Psoas muscle (tissue), 8 donors: ENCODE measurements at places on chromosomes 12 and 14. TPM values are rescaled to one million over a fixed set of nuclear protein-coding genes. Genes with fewer than 3 reads are reported as not detected.
A peak's percentile ranks its signal among the peaks of the same experiment; 100 is the strongest.

Gene IQSEC3
- 0.58 TPM for total RNA-seq

Gene MTHFD1
- 77.4 TPM for total RNA-seq

DNA sequence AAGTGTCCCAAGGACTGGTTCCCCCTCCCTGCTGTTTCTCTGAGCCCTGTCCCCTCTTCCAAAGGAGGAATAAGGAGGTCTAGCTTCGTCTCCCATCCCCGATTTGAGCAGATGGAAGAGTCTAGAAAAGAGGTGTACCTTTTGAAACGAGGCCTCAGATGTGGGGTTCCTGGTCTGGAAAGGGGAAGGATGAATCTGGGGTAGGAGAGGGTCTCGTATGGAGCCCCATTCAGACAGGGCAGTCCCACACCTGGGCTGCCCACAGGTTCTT, 13.3 kb downstream of the MEG3 start:
- DNase-seq: no peak

- no peak for DNase-seq
These were observed 990 bp upstream of the TPI1 start for GRCh38 chr12:6866163-6866919.

DNA sequence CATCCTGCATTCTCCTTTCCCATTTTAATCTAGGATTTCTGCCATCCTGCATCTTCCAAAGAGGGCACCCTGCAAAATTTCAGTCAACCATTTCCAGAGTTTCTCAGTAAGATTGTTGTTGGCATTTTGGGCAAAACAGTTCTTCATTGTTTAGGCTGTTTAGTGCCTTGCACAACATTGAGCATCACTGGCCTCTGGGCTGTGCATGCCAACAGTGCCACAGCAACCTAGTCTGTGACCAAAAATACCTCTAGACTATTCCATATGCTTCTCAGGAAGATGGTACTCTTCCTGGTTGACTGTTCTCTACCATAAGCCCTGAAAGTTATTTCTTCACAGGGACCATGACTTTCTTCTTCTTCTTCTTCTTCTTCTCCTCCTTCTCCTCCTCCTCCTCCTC, 32.5 kb upstream of the ISM2 start:
- no peak for DNase-seq

Gene XRCC3
- 1.6 TPM for total RNA-seq

Gene DPF3
- total RNA-seq: 25.3 TPM

GRCh38 chr12:128338386-128339125, 71.6 kb downstream of the TMEM132C start:
- no peak for DNase-seq

Gene TIGAR
- total RNA-seq: 11.8 TPM

Gene BEGAIN
- total RNA-seq: 0.81 TPM

DNA sequence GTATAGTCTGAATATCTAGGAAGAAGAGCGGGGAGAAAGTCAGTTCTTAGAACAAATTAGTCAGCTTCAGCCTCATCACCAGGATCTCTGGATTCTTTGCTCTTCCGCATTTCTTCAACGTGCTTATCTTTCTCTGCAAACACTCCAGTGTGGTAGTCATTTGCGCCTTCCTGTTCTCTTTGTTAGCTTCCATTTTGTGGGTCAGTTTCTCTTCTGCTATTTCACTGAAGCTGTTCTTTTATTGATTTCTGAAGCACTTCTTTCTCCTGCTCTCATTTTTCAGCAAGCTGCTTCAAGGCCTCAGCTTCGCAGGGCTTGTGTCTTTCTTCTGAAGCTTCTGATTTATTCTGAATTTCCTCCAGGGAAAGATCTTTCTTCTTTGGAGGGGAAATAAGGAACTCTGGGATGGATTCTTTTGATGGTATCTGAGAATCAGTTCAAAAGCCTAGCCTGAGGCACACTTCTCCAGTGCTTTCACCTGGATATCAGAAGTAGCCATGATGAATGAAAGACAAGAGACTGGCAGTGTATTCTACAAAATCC, 13.5 kb downstream of the AMN1 start:
- no peak for DNase-seq

DNA sequence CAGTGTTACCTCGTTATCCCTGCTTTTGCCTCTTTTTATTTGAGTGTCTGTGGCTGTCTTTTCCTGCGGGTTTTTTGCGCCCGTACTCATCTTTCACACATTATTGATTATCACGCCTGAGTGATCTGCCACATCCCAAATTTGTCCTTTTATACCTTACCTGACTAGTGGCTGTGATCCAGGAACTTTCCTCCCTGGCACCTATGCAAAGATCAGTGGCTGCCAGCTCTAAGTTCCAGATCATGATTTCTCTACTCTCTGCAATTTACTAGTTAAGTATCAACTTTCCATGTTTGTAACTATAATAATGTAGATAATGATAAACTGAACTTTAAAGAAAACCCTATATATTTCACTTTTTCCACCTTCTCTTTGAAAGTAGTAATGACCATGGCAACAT, 36.9 kb downstream of the PLEKHA5 start:
- DNase-seq: no peak

- no peak for DNase-seq
These were observed 152.4 kb upstream of the PWP1 start for GRCh38 chr12:107533218-107533617.

GRCh38 chr14:93984070-93984469, 7.7 kb upstream of the ASB2 start:
- DNase-seq: peak; percentile 55

GRCh38 chr12:18383203-18383602, 121.9 kb downstream of the PIK3C2G start:
- DNase-seq: no peak

Gene KRT3
- total RNA-seq: not detected

DNA sequence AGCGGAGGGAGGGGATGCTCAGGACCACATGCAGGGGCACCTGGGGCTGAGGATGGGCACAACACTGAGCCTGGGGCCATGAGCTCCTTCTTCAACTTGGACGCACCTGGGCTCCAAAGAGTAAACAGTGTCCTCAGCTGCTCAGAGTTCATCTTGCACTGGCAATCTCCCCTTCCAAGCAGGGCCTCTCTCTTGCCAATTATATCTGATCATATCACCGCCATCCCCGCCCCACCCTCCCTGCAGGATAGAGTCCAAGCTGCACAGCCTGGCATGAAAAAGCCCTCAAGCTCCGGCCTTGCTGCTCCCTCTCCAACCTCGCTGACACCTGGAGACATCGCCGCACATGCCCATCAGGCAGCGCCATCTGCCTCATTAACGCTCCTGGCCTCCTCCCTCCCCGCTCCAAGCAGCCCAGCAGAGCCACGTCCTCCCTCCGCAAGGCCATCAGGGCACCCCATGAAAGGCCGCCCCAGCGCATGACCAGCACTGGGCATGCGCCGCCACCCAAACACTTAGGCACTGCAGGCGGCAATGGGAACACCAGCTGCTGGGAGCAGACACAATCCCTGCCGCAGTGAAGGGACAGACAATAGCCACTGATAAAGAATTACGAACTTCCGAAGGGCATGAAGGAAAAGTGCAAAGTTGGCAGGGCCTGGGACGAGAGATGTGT, 88.8 kb downstream of the CHGA start:
- DNase-seq: no peak

Gene TSFM
- total RNA-seq: 52.8 TPM

DNA sequence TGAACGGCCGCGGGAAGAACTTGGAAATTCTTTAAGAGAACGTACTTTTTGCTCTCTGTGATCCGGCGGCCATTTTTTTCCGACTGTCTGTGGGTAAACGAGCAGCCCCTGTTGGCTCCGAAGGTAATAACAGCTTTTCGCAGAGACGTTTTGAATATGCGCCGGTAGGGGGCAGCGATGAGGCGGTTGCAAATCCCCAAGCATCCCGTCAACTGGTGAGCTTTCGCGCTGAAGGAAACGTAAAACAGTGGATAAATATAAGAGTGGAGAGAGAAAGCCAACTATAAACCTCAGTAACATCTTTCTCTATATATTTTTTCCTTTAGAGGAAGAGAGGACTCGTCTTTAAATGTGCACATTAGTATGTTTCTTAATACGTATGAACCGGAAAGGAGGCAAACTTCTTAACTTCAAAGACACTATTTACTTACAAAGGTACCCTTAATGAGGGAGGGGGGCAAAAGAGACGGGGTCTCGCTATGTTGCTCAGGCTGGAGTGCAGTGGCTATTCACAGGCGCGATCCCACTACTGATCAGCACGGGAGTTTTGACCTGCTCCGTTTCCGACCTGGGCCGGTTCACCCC, 9.6 kb upstream of the NEMF start:
- DNase-seq: peak; percentile 79

DNA sequence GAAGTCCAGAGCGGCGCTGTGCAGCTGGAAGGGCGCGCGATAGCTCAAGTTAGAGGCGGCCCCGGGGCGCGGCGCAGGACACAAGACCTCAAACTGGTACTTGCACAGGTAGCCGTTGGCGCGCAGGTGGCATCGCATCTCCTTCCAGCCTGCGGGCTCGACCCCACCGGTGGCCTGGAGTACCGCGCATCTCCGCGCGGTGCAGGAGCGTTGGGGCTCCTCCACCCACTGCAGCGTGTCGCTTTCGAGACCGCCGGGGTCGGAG, 553 bp downstream of the CLEC14A start:
- DNase-seq: peak; percentile 53

Gene FOXN4
- total RNA-seq: not detected

Gene ANKS1B
- total RNA-seq: 4.8 TPM

Gene KRT5
- total RNA-seq: not detected

DNA sequence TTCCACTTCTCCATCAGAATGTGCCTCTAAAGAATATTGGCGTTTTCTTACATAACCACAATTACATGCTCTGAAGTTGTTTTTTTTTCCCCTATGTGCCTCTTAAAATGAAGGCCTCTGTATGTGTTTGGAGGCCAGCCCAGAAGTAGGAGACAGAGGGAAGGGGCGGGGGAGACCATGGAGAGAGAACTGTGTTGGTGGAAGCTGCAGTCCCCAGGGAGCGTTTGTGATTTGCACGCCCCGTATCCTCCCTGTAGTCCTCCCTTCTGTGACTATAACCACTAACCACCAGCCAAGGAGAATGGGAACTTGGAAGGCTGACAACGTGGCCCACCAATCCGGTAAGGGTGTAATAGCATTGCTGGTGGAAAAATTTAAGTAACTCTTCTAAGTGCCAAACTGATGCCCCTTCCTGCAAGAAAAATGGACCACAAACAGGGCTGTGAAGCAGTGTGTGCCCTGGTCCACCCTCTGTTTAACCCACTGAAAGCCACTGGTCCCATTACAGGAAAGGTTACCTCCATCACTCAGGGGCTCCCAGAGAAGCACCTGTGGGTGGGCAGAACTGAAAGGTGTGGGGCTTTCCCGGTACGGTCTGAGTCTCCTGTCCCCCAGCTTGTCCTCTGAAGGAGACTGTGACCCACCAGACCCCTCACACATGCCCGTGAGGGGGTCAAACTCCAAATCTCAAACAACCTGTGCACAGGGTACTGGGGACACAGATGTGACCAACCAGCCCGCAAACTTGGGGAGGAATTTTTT, 36.8 kb downstream of the CCDC88C start:
- DNase-seq: peak; percentile 32

Gene GPR137C
- 0.32 TPM for total RNA-seq

Gene CIDEB
- total RNA-seq: 0.95 TPM

DNA sequence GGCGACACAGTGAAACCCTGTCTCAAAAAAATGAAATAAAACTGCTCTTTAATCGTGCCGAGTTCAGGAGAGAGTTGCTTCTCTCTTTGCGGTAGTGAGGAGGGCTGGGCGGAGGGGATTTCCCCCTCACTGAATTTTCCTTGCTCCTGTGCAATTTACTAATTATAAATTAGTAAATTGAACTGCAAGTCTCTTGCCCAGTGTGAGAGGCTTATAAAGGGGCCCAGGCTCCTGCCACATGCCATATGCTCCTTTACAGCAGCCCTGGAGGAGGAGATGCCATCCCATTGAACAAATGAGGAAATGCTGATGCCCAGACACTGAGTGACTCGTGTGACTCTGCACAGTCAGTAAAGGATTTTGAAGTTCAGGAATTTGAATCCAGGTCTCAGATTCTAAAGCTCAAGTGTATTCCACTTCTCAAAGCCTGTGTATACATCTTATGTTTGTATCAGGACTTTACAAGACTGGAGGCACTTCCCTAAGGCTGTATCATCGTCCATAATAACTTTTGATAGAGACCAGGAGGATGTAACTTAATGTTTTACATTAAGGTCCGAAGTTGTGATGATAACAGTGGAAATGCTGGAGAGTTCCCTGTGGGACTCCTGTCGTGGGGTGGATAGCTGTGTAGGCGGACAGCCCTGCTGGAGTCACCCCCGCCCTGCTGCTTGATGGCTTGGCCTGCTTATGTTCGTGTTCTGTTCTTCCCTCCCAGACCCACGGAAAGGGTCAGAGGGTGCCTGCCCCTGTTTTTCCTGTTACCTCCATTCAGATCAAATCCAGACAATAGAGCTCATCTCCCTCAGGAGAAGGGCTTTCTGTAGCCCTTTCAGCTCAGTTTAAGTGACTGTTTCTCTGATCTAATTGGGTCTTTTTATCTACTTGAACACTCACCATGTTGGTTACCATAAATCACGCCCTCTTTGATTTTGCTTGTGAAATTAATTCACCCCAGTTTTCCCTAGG, 13.9 kb downstream of the PELI2 start:
- no peak for DNase-seq

- DNase-seq: no peak
These were observed 36.7 kb downstream of the TBC1D15 start for GRCh38 chr12:71876137-71876799.

DNA sequence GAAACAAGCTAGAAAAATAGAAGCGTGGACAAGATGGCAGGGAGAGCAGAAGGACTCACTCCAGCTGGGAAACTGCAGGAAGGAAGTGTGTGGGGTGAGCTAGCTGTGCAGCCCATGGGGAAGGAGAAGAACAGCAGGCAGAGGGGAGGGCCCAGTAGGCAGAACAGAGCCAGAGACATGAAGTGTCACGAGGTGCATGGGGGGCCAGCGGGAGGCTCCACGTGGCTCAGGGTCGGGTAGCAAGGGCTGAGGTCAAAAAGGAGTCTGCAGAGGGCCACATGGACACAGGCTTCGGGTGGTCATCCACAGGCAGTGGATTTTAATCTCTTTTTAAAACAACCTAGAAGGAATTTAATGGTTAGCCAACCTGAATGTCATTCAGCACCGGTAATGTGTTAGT, 669.0 kb downstream of the BCL11B start:
- DNase-seq: no peak

DNA sequence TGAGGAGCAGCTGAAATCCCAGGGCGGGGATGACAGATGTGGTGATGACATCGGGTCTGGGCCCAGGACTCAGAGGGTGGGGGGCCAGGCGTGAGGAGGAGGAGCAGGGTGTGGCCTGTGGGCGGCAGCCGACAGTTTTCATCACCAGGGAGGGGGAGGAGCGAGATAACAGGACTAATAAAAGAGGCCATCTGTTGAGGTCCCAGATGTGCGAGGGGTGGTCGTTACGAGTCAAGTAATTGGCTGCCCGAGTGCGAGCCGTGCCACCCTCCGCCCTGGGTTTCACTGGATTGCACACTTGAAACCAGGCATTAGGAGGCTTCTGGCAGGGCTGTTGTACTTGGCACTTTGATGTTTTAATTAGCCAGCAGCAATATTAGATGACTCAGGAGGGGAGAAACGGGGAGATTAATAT, 67.2 kb downstream of the NOS1 start:
- DNase-seq: no peak

Gene BRAP
- 24.6 TPM for total RNA-seq

Gene RBP5
- 0.48 TPM for total RNA-seq

Gene DHRS4
- 31.6 TPM for total RNA-seq

Gene WSB2
- total RNA-seq: 96.4 TPM

- no peak for DNase-seq
These were observed 153.6 kb downstream of the ATP23 start for GRCh38 chr12:58095002-58095401.
